Stimulated activated CD8-positive, alpha-beta memory T cell treated with anti-CD3 and anti-CD28 coated beads, Interleukin-4, amount 100 ng/mL, for 1 hour (primary cell): ENCODE measurements at places on chromosomes 5 and 9.

- no peak for DNase-seq
These were observed 202.6 kb downstream of the SEMA5A start for GRCh38 chr5:9343146-9343850.

- no peak for DNase-seq
These were observed 825 bp upstream of the PCAT7 start for GRCh38 chr9:94554078-94554438.

DNA sequence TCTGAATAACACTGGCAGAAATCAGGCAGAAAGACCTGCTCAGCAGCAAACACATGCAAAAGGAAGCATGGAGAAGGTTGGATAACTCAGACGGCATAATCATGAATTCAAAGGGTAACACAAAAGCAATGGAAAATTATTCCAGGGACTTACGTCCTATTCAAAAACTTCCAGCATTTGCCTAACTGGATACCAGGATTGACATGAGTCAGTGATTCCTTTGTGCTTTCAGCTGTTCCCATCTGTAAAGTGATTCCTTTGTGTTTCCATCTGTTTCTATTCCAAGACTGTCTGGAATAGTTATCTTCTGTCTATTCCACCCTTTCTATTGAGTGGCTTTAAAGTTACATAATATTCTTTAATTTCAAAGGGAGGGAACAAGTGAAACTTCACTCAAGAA, 1361.7 kb upstream of the CDH9 start:
- no peak for DNase-seq

- no peak for DNase-seq
These were observed 32.3 kb upstream of the NRG2 start for GRCh38 chr5:140075371-140075770.

DNA sequence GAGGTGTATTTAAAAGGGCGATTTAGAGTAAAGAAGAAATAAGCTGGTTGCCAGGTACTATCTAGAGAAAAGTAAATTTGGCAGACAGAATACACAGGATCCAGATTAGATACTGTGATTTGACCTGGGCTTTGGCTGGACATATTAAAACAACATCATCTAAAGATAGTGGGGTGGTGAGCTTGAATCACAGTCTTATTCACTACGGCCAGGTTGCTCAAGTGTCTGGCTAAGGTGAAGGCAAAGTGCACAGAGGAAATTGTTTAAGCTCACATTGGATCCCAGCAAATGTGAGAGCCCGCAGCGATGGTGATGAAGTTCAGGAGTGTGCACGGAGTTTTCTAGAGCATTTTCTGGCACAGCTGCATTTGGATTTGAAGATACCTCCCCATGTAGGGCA, 398.2 kb upstream of the MEF2C start:
- no peak for DNase-seq

DNA sequence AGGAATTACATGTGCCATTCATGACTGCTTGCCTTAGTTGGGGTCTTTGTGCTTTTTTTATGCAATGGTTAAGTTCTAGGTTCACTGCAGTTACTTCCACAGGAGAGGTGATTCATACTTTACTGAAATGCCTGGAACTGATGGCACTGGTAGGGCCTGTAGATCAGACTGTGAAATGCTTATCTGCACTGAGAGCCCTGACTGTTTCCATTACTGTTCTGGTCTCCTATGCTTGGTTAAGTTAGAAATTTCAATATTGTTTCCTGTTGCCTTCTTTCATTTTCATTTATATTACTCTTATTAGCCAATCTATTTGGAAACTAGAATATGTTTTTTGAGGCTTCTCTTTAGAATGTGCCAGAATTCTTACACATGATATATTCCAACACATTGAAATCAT, 484.1 kb upstream of the SEMA6A start:
- DNase-seq = no peak

DNA sequence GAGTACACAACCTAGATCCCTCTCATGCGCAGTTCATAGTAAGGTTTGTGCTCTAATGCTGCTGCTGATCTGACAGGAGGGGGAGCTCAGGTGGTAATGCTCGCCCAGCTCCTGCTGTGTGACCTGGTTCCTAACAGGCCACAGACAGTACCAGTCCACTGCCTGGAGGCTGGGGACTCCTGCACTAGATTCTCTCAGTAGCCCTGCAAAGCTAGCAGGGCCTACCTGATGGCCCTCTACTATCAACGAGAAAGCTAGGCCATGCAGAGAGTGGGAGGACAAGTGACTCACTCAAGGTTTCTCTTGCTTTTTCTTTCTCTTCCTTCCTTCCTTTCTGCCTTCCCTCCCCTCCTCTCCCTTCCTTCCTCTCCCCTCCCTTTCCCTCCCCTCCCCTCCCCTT, 55.1 kb upstream of the TEX48 start:
- no peak for DNase-seq

- no peak for DNase-seq
These were observed 42.1 kb upstream of the ZFAND5 start for GRCh38 chr9:72407114-72407513.

- no peak for DNase-seq
These were observed 93.0 kb upstream of the NIPAL4 start for GRCh38 chr5:157366741-157367674.

- no peak for DNase-seq
These were observed 40.4 kb downstream of the PCSK5 start for GRCh38 chr9:75930730-75931321.

GRCh38 chr5:58263296-58263695, 196.6 kb downstream of the PLK2 start:
- no peak for DNase-seq

GRCh38 chr9:92761686-92762085, 2.9 kb downstream of the BICD2 start:
- DNase-seq = no peak

GRCh38 chr9:101229606-101230005, 155.2 kb downstream of the BAAT start:
- DNase-seq = no peak

DNA sequence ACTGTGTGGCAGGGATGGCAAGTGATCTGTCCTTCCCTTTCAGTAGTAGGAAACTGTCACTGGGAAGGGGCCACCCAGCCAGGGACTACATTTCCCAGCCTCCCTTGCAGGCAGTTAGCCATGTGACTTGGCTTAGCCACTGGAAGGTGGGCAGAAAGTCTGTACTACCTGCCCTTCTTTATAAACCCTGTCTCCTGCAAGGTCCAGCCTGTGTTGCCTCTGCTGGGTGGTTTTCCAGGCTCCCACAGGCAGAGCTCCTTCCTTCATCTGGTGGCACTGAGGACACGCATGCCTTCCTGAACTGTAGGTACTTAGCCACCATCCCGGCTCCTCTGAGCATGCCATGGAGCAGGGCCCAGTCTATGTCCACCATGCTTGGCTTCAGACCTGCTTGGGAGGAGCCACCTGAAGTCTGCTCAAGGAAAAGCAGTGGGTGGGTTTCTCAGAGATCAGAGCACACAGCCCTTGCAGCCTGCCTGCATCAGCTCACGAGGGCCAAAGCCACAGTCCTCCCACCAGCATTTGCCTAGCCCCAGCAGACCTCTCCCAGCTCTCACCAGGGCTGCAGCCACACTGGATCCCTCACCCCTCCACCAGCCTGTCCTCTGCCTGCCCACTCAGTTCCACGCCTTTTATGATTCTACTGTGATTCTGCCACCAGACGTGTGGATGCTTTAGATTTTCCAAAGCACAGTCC, 16.7 kb upstream of the SLC25A51 start:
- no peak for DNase-seq

DNA sequence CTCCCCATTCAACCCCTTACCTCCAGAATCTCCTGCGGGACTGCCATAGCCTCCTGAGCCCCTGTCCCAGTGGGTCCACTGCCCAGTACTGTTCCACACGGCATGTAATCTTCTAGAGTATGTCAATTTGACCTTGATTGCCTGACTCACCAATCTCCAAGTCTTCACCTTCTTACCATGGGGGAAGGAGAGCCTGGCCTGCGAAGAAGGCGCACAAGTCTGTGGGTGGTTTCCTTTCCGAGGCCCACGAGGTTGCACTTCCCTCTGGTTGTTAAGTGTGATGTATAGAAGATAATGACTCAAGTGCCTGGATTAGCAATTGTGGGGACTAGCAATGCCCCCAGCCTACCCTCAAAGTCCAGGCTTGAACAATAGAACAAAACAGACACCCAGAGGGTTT, 8.1 kb upstream of the TENT4A start:
- no peak for DNase-seq

DNA sequence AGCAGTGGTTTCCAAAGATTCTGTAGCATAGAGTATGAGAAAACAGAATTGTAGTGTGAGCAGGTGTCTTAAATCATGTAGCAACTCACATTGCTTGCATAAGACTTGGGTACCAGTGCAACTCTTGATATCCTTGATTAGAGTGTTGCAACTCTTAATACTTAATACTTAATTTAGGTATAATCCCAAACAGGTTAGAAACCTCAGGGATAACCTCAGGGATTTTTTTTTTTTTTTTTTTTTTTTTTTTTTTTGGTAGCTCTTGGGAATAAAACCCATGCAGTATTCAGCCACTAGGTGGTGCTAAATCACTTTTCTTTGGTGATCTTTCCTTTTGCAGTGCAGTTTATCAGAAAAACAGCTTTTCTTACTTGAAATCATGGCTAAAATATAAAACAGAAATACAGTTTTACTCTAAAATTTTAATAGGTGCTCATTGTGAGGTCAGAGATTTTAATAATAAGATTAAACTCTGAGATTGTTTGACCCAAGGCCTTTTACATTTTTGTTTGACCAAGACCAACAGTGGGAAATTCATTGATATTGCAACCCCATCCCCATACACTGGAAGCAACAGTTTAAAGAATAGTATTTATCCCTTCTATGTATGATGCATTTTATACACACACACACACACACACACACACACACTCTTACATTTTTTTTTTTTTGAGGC, 55.3 kb downstream of the ERAP1 start:
- no peak for DNase-seq

- DNase-seq = no peak
These were observed 18.2 kb upstream of the MGAT1 start for GRCh38 chr5:180820788-180821321.

DNA sequence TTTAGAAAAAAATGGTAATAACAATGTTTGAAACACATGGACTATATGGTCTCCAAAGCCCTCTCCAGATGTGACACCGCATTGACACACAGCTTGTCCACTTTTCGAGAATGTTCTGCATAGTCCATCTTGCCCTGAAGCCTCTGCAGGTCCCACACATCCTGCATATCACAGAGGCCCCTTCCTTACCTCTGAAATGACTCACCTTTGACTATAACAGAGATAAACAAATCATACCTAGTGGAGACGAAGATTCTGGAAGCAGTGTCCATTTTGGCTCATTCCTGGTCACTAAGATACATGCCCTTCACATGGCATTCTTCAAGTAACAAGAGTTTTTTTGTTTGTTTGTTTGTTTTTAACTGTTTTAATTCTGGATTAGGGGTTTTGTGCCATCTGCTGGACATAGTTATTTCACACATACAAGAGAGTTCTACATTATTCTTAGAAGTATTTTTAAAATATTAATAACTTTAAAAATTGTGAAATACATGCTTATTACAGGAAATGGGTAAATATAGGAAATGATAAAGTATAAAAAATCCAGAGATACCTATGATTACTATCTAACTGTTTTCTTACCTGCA, 5.1 kb downstream of the ARL14EPL start:
- DNase-seq = no peak

DNA sequence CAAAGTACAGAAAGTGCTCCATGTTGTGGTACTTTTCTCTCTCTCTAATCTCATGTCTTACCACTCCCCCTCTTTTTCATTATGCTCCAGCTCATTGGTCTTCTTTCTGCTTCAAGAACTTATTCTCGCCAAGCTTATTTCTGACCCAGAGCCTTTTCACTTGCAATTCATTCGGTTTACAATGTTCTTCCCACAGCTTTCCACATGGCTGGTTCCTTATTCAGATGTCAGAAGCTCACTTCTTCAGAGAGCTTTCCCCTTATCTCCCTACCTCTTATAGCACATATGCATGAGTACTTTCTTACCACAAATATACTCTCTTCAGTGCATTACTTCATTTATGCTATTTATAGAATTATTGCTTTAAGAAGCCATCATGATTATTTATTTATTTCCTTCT, 338.8 kb upstream of the ATP10B start:
- no peak for DNase-seq

GRCh38 chr5:176744584-176744965, 65.8 kb upstream of the UNC5A start:
- no peak for DNase-seq

GRCh38 chr5:129915415-129915814, 11.2 kb downstream of the CHSY3 start:
- DNase-seq = no peak

DNA sequence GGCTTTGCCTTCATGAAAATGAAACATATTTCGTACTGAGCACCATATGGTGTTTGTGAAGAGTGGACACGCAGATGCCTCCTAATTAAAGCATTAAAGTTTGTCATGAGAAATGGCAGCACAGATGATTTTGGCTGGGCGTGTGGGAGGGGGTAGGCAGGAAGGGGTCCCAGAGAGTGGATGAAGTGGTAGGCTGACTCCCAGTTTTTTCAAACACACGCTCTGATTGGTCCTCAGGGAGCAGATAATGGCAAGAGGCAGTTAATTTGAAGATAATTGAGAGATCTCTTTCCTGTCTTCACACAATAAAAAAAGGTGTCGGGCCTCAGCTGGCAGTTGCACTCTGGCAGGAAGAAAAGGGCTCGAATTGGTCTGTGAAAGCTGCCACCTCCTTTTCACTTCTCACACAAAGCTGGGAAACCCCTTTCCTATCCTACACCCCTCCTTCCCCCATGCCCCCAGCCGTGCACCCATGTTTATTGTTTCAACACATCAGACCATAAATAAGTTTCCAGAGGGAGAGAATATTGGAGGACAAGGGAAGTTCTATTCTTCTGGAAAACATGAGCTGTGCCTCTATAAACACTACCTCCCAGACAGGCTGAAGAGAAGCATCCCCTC, 429.6 kb downstream of the ARHGEF28 start:
- no peak for DNase-seq

- DNase-seq = no peak
These were observed 44.5 kb upstream of the PRSS3 start for GRCh38 chr9:33750839-33751339.

- no peak for DNase-seq
These were observed 10.0 kb downstream of the DUSP1 start for GRCh38 chr5:172760959-172761358.

GRCh38 chr9:131679261-131680020, 60.4 kb downstream of the RAPGEF1 start:
- DNase-seq = no peak

GRCh38 chr9:126472948-126473298, 140.8 kb upstream of the LMX1B start:
- no peak for DNase-seq

GRCh38 chr5:111295649-111296048, 71.5 kb downstream of the CAMK4 start:
- DNase-seq = no peak

GRCh38 chr5:175523292-175523691, 44.9 kb downstream of the SFXN1 start:
- DNase-seq = no peak

GRCh38 chr9:129347316-129348120, 169.5 kb upstream of the IER5L start:
- no peak for DNase-seq

DNA sequence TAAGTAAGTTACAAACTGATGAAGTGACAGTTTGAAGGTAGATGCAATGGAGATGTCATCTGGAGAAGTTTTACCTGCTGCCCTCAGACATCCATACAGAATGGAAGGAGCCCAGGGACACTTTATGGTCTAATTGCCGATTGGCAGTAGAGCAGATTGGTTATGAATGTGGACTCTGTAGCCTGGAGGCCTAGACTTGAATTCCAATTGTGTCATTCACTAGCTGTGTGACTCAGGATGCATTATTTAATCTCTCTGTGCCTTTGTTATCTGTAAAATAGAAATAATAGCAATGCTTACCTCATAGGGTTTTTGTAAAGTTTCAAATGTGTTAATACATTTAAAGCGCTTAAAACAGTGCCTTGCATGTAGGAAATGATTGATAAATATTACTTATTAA, 5.2 kb upstream of the TCERG1 start:
- DNase-seq = no peak

- DNase-seq = no peak
These were observed 158.8 kb downstream of the DEPDC1B start for GRCh38 chr5:60540856-60541805.
